ENCODE measurements at places on chromosomes 7 and 10.

- DNase-seq, result no peak
Measured at GRCh38 chr10:132112611-132113010, 46.9 kb downstream of the JAKMIP3 start.

DNA sequence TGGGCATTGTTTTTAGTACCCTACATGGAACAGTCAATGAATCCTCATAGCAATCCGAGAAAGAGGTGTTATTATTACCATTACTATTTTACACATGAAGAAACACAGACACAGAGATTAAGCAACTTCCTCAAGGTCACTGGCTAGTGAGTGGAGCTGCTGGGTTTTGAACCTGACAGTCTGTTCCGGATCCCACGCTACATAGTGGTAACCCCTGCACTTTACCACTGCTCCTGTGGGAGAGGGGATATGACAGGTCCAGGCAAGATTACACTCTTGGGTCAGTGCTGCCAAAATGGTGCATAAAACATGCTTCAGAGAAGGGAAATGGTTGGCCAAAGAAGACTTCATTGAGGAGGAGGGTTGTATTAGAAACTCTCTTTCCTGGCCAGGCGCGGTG, 185.7 kb downstream of the XPNPEP1 start:
- DNase-seq, result no peak

DNA sequence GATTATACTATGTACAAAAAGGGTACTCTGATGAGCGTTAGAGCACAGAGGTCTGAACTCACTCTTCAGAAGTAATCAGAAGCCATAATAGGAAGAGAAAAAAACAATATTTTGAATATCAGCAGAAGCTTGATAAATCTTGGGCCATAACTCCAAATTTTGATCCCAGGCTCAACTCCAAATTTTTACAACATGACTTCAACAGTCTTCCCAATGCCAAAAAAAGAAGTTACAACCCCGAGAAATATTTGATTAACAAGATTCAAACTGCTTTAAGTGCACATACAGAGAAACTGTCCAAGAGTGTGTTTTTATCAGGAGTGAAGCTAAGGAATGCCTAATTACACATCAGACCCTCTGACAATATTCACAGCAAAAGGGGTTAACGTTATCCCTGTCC, 7.5 kb downstream of the MPP7 start:
- no peak for DNase-seq

DNA sequence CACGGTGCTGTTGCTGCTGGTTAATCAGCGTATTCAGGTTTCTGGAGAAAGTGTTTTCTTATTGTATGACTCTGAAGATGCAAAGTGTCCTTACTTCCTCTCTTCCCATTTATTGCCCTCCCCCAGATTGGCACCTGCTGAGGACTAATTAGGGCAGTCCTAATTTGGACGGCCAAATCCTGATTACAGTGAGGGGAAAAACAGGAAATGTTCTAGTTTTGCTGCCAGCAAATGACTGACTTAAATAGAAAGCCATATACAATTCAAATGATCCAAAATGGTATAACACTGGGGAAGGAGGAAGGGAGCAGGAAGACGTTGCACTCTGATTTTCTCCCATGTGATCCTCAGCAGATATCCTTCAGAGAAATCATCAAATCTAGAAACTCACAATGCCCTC, 222.4 kb upstream of the LRGUK start:
- DNase-seq, result no peak

DNA sequence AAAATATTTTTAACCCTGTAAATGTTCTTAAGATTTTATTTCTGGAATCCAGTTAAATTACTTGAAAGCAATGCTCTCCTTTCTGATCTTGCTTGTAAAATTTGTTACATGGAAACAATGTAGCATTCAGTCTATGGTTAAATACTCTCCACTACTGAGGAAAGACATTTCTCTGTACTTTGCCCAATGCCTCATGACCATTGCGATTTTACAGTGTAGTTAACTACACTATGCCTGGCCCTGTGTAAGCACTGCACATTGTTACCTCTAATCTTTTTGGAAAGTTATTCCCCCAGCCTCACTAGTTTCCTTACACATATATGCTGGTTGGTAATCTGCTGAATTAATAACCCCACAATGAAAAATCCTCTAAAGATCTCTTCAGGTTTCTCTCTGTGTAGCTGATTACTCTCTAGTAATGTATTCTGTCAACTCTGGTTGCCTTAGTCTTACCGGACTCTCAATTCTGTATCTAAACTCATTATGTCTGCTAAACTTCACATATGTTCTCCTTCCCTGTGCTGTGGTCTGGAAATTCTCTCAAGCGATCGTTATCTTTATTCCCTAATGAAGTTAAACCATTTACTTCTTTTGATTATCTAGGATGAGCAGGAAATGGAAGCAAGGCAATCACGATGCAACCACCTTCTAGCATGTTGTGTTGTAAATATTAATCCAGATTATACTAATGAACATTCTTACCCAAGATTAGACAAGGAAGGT, 58.7 kb upstream of the TMEM106B start:
- no peak for DNase-seq

GRCh38 chr10:2852574-2853323, 214.6 kb upstream of the PFKP start:
- DNase-seq, result no peak

Data from DMS79 (cell line).